ENCODE measurements at places on chromosomes 11 and 22.

GRCh38 chr22:19111140-19111539 lies 11.1 kb downstream of the DGCR2 start:
- no peak for DNase-seq

DNA sequence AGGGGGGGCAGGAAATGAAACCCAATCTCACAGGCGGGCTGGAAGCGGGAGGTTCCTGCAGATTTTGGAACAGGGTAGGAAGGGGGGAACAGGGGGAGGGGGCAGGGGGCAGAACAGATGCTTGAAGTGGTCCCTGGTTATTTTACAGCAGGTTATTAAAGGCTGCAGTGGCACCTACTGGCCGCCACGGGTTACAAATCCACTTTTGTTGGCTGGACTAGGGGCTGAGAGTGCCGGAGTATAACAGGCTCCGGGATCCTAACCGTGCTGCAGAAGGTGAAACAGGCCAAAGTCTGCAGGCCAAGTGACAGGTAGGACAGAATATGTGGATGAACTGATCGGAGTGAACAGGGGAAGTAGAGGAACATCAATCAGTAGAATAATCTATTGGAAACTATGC lies 2.5 kb downstream of the ROBO3 start:
- no peak for DNase-seq

DNA sequence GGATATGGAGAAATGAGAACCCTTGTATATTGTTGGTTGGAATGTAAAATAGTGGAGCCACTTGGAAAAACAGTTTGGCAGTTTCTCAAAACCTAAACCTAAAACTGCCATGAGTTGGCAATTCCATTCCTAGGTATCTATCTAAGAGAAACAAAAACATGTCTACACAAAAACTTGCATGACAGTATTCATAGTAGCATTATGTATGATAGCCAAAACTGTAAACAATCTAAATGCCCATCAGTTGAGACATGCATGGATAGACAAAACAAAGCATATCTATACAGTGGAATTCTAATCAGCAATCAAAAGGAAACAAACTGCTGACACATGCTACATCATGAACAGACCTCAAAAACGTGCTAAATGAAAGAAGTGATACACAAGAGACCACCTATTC lies 34.9 kb downstream of the TRAF6 start:
- no peak for DNase-seq

DNA sequence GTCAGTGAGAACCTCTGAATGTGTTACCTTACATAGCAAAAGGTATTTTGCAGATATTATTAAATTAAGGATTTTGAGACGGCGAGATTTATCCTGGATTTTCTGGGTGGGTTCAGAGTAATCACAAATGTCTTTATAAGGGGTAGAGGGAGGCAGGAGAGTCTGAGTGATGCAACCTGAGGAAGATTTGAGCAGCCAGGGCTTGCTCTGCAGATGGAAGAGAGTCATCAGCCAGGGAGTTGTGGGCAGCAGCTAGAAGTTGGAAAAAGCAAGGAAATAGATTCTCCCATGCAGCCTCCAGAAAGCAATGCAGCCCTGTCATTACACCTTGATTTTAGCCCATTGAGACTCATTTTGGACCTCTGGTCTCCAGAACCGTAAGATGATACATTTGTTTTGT lies 4.1 kb upstream of the WDR74 start:
- DNase-seq, result no peak

- no peak for DNase-seq
These were observed 22.0 kb downstream of the TAF1D start for GRCh38 chr11:93719310-93719709.

DNA sequence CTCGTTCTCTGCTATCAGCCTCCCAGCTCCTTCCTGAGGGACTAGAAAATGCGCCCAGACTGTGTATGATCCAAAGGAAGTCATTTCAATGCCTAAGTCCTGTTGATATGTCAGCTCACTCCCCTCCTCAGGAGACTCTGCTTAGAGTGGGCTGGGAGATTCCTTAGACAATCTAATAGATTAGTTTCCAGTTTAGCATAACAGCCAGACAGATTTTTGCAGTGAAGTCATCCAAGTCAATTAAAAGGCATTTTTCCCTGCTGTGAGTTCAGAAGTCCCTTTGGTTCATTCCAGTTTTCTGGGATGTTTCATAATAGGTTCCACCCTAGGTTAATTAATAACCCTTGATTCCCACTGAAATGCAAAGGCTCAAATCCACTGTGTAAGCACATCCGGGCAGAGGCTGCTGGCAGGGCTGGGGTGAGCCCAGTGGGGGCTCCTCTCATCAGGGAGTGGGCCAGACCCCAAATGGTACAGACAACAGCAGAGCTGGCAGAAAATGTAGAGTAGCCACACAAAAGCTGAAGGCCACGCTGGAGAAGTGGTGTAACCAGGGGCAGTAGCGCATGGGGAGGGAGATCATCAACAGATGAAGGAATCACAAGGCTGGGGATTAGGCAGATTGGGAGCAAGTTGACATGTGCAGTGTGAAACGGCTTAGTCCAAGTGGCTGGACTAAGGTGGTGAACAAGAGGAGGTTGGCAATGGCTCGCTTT lies 90.6 kb downstream of the SYN3 start:
- no peak for DNase-seq

GRCh38 chr11:113725913-113726312 lies 19.8 kb upstream of the TMPRSS5 start:
- no peak for DNase-seq

DNA sequence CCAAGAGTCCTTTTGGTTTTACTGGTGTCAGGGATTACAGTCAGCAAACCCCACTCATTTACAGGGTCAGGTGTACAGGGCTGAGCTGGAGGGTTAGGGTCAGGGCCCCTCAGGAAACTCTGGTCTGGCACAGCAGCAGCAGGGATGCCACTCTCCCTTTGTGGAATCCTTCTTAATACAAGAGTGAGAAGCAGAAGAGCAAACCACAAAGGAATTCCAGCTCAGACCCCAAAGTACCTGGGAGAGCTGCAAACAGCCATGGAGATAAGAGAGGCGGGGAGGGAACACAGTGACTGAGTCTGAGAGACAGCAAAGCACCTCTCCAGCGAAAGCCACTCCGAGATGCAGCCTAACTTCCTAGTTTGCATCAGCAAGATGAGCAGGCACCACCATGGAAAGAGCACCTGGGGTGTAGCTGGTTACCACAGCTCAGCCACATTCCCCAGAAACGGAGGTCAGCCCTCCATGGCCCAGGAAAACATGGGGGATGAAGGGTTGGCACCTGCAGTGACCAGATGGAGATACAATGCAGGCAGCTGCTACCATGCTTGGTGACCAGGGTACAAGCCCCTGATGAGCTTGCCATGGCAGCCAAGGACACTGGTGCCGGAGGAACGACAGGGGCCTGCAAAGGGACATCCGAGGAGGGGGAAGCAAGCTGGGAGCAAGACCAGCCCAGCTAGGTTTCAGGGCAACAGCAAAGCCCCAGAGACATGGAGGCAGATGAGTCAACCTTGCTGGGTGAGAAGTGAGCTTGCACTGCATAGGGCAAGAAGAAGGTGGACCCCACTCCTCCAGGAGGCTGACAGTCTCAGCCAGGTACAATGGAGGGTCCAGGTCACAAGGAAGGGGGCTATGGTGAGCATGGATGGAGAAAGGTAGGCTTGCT lies 3.9 kb downstream of the BET1L start:
- no peak for DNase-seq

DNA sequence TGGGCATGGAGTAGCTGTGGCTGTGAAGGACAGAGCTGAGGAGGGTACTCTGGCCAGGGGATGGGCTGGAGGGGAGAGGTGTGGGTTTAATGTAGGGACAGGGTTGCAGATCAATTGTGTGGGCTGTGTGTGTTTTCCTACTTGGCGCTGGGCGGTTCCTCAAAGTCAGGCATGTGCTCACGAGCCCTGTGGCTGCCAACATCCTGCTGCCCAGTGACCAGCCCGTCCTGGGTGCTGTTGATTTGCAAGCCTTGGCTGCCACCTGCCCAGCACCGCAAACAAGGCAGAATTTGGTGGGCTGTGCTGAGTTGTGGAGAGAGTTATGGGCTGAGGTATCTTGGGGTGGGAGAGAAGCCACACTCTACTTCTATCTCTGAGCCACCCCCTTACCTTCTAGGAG lies 69.2 kb downstream of the SCN3B start:
- no peak for DNase-seq

DNA sequence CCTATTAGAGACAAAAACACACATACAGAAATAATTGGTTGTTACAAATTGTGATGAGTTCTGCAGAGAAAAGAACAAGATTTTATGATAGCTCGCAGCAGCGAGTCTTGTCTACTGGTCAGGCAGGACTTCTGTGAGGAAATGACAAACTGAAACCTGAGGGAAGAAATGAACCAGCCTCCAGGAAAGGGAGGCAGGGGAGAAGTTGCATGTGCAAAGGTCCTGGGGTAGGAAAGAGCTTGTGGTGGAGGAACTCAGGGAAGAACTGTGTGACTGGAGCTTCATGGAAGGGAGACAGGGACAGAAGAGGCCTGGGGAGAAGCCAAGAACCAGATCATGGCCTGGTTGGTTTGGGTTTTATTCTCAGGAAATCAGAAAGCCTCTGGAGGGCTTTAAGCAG lies 9.2 kb upstream of the RAB1B start:
- no peak for DNase-seq

DNA sequence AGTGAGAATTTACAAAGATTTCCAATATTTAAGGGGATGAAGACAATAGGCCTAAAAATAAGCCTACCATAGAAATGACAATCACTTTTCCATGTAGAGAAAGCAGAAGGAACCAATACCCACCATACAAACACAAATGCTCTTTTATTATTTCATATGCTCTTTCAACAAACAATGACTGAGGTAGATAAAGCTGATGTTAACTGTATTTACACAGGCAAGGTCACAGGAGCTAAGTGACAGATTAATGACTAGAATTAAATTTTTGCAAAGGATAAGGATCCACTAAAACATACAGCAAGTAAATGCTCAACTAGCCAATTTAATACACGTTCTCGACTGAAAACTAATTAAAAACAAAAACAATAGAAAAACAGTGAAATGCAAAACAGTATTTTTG lies 34.2 kb downstream of the PICALM start:
- no peak for DNase-seq

- DNase-seq, result no peak
These were observed 925.1 kb upstream of the TENM4 start for GRCh38 chr11:80365980-80366379.

DNA sequence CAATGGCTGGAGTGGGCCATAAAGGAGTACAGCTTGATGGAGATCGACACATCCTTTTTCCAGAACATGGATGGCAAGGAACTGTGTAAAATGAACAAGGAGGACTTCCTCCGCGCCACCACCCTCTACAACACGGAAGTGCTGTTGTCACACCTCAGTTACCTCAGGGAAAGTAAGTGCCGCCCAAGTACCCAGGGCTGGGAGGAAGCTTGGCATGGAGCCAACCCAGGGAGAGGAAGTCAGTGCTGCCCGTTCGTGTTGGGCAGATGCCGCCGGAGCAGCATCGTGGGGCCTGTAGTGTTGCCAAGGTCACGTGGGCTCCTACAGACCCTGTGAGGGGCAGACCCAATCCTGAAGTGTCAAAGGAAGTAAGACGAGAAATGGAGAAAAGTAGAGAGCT lies 78.9 kb downstream of the FLI1 start:
- DNase-seq, result peak; percentile 59

DNA sequence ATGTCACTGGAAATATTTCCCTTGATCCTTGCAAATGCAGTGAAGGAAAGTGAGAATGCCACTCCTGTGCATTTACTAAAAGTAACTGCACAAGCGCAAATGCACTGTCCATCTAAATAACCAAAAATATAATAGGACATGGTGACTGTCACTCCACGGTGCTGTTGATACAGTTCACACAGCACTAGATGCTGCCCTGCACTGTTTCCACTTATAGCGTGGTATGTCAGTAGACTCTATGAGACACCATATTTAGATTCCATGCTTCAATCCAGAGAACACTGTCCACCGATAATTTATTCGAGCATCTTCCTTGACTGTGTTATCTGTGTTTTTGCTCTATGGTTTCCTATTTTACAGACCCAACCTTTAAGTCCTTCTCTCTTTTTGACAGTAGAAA lies 125.8 kb downstream of the MAML2 start:
- DNase-seq, result no peak

- DNase-seq, result no peak
These were observed 25.0 kb downstream of the ARHGAP8 start for GRCh38 chr22:44777364-44777755.

- no peak for DNase-seq
These were observed 74.8 kb upstream of the NECTIN1 start for GRCh38 chr11:119803726-119804294.

- no peak for DNase-seq
These were observed 52.6 kb downstream of the KREMEN1 start for GRCh38 chr22:29125443-29125778.

DNA sequence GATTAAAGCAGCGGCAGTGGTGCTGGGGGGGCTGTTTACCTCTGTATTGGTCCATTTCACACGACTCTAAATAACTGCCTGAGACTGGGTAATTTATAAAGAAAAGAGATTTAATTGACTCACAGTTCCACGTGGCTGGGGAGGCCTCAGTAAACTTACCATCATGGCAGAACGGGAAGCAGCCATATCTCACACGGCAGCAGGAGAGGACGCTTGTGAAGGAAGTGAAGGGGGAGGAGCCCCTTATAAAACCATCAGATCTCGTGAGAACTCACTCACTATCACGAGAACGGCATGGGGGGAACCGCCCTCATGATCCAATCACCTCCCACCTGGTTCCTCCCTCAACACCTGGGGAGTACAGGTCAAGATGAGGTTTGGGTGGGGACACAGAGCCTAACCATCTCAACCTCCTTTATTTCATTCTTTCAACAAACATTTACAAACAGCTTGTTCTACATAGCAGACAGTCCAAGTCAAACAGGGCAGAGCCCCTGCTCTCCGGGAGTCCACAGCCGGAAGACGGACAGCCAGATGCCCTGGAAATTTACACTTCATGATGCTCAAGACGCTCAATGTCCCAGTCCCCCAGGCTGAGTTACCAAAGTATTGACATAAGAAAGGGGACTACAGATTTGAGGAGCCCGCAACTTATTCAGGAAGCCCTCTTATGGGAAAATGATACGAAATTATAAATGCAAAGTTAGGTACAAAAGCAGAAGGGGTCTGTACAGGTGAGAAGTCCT lies 26.3 kb upstream of the HMGXB4 start:
- DNase-seq, result no peak

- DNase-seq, result no peak
These were observed 12.7 kb upstream of the FOLH1 start for GRCh38 chr11:49221112-49221511.

Measured in left ventricle myocardium inferior (tissue), 1 donor.